NCI-H524 treated with DMSO at 0.1 percent for 48 hours (cell line): ENCODE measurements at places on chromosomes 16 and 17.

GRCh38 chr16:4415538-4416199 lies 727 bp downstream of the CORO7 start:
- no peak for DNase-seq

- peak; percentile 22 for DNase-seq
Measured at GRCh38 chr17:29619251-29619650, 3.5 kb downstream of the CORO6 start.

DNA sequence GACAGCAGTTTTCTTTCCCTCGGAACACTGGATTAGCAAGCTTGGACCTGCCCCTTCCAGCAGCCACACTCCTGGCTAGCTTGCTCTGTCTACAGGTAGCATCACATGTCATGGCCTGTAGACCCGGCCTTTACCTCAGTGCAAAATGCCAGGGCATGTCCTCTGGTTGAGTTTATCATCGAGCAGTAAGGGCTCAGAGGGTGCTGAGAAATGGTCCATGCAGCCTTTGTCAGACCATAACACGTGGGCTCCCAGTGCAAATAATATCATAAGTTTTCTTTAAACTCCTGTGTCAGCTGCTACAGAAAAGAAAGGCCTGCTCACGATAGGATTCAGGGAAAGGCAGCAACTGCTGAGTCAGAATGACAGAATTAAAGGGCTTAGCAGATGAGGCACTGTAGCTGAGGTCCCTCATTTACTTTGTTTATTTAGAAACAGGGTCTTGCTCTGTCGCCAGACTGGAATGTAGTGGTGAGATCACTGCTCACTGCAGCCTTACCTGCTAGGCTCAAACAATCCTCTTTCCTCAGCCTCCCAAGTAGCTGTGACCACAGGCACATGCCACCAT lies 8.0 kb upstream of the GNA13 start:
- no peak for DNase-seq

DNA sequence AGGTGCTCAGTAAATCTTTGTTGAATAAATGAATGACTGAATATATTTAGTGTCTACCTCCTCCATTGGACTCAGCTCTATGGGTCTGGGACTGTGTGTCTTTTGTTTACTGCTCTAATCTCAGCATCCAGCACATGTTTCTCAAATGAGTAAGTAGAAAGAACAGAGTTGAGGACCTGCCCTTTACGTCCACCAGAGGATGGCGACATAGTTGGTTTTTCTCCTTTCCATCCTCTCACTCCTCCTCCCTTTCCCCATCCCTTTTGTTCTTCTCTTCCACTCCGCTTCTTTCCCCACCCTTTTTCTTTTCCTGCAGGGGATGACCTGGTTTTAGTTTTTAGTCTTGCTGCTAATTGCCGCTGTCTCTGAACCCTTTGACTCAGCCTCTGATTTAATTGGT lies 12.1 kb upstream of the CHP2 start:
- no peak for DNase-seq

- no peak for DNase-seq
Measured at GRCh38 chr17:7557775-7558543, 591 bp upstream of the TNFSF13 start.

DNA sequence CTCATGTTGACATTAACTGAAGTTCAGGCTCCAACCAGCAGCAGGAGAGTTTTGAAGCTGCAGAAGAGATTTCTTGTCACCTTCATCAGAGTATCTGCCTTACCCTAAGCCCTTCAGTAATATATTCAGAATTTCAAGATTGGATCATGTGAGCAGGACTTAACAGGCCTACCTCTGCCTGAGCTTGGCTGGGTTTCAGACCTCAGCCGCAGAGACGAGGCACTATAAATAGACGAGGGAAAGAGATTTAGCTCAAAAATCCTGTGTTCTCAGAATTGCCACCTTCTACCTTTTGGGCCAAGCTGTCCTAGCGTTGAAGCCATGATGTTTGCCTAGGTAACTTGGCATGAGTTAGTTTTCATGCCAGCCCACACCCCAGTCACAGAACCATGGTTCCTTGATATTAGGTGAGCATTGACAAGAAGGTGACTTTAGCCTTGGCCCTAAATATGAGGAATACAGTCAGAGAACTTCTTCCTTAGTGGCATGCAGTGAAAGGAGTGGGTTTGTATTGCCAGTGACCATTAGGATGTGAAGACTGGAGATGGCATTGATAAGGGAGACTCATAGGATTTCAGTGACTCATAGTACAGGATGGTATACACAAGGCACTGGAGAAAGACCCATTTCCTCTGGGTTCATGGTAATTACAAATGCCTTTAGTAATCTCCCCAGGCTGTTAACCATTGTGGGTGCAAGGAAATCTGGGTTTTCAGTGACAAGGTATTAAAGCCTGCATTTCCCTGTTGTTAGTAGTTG lies 224.3 kb downstream of the MSI2 start:
- DNase-seq = no peak

DNA sequence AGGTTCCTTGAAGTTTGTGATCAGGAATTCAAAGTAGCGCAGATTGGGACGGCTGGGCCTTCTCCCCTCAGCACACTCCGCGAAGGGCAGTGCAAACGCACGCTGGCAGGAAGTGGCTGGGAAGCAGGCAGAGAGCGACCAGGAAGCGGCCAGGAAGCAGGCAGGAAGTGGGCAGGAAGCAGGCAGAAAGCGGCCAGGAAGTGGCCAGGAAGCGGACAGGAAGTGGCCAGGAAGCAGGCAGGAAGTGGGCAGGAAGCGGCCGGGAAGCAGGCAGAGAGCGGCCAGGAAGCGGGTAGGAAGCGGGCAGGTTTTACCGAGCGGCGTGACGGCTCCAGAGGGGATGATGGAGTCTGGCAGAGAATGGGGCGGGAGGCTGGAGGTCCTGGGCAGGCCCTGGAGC lies 3.2 kb downstream of the DPEP1 start:
- no peak for DNase-seq

DNA sequence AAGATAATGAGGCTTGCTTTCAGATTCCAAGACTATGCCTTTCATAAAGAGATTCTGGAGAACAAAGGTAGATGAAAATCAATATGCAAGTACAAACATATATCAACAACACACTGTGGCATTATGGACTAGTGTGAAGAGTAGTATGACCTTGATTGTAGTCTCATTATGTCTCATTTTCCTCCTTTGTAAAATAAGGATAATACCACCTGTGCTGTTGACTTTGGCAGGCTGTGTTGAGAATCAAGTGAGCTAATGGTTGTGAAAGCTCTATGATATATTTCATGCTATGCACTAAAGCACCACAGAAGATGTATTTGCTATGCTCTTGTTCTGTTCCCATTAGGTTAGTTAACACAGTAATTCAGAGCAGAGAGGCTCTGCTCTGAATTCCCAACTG lies 78.5 kb upstream of the NACA2 start:
- no peak for DNase-seq

- DNase-seq = no peak
Measured at GRCh38 chr17:66392783-66393437, 90.5 kb downstream of the PRKCA start.

DNA sequence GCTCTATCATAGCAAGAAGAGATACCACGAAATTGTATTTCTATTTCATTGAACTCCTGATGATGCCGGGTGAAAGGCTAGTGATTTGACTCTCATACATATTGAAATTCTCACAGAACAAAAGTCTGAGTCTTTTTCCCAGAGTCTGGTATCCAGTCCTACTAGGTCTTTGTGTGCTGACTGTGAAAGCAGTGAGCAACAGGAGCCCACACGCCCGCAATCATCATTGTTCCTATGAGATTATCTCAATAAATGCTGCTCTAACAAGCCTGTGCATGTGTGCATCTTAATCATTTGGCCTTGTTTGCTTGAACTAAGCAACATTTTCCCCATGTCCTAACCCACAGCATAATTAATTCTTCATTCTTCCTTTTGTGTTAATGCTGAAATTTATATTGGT lies 1466.0 kb downstream of the CDH11 start:
- no peak for DNase-seq

GRCh38 chr17:59492091-59492451 lies 73.3 kb upstream of the DHX40 start:
- DNase-seq = no peak

DNA sequence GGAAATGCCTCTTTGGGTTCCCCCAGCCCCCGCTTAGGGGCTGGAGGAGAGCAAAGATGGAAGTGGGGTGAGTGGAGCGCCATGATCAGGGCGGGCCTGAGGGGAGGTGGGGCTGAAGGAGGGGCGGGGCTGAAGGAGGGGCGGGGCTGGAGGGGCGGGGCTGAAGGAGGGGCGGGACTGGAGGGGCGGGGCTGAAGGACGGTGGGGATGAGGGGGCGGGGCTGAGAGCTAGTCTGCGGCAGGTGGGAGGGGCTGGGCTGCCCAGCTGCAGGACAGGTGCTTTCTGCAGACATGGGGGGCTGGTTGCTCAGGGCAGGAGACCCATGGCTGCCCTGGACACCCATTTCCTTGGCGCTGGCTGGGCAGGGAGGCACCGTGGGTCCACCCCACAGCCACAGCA lies 39.1 kb upstream of the PABPN1L start:
- DNase-seq = no peak

DNA sequence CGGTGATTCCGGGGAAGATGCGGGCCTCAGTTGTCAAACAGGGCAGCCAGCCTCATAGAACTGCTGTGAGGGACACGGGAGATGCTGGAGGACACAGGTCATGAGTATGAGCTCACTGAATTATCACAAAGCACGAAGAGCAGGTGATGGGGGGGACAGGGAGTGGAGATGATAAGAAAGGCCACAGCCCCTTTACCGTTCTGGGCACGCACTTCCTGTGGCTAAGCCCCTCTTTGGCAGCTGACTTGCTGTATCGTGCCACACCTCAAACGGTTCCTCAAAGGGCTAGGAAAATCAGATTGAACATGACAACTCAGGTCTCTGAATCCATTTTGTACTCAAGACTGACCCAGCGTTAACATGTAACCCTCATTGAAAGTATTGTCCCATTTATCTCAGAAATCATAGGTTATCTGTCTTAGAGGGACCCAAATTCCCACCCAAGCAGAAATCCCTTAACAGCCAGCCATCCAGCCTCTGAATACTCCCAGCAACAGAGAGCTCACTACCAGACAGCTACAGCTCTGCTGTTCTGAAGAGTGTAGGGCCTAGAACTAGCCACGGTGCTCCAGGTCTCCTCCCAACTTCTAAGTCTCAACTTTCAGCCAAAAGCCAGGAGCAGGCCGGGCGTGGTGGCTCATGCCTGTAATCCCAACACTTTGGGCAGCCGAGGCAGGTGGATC lies 5.0 kb upstream of the SRL start:
- no peak for DNase-seq

DNA sequence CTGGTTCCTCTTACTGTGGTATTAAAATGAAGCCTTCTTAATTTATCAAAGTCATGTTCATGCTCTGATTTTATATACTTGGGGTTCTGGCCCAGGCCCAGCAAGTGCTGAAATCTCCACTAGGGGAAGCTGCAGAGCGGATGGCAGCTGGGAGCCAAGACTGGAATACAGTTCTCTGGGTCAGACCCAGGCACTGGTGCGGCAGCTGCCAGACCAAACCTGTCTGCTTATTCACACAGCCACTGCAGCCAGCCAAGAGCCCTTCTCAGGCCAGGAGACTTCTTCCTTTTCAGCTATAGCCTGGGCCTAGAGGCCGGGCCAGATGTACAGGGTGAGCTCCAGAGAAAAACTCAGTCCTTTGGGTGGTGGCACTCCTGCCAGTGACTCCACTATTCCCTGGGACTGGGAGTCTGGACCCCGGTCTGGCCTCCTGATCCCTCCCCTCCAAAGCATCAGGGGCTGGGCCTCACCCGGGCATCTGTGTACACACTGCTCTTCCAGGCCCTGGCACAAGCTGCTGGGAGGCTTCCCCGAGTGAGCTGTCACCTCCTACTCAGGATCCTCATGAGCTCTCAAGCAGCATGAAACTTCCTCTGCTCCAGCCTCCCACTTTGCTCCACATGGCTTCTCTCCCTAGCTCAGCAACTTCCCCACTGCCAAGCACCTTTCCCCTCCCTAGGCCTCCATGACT lies 24.4 kb downstream of the ATP6V0D1 start:
- DNase-seq = no peak

GRCh38 chr17:16438557-16439302 lies 23.4 kb downstream of the TRPV2 start:
- peak; percentile 100 for DNase-seq

GRCh38 chr17:78798695-78799559 lies 16.9 kb upstream of the CYTH1 start:
- DNase-seq = no peak
